ENCODE measurements at places on chromosomes 6 and 20.
A peak's percentile ranks its signal among the peaks of the same experiment; 100 is the strongest.

DNA sequence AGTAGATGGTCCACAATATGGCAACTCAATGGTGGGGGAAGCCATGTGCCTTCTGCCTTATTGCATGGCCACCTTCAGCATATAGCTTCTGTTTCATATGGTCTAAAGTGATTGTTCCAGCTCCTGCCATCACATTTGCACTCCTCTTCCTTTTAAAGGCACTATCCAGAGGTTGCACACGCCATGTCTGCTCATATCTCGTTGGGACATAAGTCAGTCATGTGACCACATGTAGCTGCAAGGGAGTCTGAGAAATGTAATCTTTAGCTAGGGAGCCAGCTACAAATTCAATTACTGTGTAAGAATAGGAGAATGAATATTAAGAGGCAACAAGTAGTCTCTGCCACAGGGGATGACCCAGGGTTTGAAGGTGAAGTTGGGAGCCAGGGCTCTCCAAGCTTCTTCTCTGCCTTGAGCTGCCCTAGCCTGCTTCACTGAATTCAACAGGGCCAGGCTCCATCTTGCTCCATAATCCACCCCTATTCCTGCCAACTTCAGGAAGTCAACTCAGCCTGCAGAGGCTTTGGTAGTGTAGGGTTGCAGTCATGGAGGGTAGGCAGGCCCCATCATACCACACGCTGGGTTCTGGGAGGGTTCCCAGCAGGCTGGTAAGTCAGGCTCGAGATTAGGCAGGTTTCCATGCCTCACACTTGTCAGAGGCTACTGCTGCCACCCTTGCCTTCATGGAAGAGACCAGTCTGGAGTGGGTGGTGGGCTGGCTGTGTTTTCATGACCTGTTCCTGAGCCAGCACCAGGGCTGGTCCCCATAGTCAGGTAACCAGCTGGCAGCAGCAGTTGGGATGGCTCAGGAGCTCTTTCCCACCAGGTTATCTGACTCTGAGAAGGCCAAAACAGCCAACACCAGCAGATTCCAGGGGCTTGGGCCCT is 56.7 kb upstream of the SAYSD1 start:
- DNase-seq = no peak

- DNase-seq = peak; percentile 82
These were observed 81.3 kb upstream of the NAA20 start for GRCh38 chr20:19935842-19936241.

GRCh38 chr20:18831830-18832499 is 18.4 kb downstream of the SCP2D1 start:
- peak; percentile 43 for DNase-seq

DNA sequence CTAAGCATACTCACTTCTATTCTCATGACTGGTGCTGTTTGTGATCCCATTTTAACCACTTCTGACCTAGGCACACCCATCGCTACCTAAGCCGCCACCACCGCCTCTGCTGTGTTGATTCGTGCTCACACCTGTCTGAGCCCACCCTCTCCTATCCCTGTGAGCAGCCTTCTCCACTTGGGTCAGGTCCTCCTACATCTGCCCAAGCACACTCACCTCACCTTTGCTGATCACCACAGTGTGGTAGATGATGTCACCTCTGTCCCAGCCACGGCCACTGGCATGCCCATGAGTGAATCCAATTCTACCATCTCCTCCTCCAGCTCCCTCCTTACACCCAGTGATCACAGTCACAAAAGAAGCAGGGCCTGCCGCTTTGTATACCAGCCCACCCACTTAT is 20.8 kb downstream of the MUC22 start:
- DNase-seq = no peak

GRCh38 chr6:157881342-157881741 is 58.3 kb downstream of the SNX9 start:
- DNase-seq = no peak

DNA sequence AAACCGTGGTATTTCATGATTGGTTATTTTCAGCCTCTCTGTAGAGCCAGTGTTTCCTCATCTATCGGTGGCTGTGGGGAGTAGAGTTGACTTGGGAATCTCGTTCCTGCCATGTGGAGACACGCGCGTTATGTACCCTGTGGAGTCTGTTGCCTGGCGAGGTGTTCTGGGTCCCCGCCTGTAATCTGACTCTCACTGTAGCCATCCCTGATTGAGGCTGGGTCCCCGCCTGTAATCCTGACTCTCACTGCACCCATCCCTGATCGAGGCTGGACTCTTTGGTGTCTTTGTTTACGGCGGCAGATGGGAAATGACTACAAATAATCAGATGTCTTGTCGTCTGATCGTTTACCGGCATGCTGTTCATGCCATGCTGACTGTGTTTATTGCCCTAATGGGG is 153.9 kb downstream of the DTNBP1 start:
- DNase-seq = no peak

DNA sequence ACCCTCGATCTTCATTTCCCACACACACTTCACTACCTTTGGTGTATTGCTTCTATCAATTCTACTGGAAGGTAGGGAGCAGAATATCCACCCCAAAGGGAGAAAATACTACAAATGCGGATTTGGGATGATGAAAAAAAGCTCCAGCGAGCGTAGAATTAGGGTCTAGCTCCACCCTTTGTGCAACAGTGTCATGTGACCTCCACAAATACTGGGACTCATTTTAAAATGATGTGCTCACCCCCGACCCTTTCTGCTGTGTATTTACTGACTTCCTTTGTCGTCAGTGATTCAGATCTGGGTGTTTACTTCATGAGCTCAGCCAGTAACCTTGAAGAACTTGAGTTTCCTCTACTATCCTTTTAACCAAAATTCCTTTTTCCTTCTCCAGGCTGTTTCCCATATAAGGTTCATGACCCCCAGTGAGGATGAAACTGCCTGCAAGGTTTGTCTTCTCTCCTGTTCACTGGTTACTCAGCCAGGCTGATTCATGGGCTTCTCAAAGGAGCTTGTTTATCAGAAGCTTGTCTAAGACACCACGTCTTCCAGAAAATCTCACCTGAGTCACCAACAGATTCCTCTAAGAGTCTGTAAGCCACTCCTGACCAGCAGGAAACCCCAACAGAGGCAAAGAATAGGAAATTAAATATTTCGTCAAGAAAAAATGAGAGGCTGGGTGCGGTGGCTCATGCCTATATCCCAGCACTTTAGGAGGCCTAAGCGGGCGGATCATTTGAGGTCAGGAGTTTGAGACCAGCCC is 39.6 kb upstream of the PAX1 start:
- DNase-seq = no peak

DNA sequence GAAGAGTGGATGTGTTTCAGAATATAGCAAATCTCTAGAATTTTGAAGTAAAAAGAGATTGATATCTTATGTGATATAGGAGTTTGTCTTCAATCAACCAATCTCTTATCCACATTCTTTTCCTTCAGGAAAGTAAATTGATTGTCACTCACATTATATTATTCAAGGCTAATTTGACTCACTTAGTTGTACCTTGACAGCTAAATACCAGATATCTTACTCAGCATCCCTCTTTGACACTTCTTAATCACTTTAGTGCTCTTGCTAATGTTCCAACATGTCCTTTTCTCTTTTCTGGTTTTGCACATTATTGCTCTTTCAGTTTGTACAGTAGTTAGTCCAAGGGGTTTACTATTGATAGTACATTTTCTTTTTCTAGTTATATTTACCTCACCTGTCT is 286.9 kb upstream of the PTCHD4 start:
- no peak for DNase-seq

DNA sequence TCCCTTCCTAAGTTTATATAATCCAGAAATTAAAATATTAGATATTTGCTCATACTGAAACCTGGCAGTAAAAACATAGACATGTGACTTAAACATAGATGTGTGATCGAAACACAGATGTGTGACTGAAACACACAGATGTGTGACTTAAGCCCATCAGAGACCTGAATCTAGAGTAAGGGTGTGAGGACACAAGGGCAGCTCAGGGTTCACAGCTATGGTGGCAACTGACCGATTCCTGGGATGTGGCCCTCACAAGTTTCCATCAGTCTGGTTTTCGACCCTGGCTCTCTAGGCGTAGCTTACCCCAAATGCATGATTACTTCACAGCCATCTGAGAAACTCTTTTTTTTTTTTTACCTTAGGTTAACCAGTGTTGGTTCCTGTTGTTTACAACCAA is 137.0 kb downstream of the NRN1 start:
- DNase-seq = no peak

- DNase-seq = no peak
These were observed 100.9 kb upstream of the PRDM1 start for GRCh38 chr6:105985098-105985815.

DNA sequence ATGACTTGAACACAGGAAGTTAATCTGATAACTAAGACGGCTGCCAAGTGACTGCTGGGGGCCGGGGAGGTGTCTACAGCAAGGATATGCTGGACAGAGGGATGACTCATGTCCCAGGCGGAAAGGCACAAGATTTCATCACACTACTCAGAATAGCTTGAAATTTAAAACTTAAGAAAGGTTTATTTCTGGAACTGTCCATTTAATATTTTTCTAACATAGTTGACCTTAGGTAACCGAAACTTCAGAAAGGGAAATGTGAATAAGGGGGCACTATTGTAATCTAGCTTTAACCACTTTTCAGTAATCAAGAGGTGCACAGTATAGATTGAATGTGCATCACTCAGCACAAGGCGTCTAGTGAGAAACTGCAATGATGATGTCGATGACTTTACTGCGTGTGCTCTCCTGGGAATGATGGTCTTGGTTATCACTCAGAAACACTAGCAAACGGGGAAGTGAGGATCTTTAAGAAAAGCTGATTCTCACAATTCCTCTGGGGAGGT is 171.5 kb downstream of the QKI start:
- no peak for DNase-seq

DNA sequence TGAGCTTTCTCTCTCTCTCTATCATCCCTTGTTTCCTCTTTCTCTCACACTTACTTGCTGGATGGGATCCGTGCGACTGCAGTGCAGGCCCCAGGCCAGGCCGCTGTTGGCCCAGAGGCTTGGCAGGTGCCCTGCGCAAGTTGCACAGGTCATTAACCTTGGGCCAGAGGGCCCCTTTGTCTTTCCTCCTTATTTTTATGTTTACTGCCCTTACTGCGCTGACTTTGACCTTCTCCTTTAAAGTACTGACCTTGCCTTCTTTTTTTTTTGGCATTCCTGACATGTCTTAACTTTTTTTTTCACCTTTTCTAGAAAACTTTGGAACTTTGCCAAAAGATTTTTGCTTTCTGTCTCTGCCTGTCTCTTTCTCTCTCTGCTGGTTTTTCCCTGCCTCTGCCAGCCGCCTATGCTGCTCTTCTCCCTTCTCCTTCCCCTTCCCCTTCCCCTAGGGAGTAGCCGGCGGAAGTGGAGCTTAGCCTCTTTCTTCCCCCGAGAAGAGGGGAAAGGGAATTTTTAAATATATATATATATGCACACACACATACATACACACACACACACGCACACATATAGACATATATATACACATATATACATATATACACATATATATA is 59.6 kb upstream of the CDH4 start:
- peak; percentile 40 for DNase-seq

GRCh38 chr6:18507018-18507415 is 119.9 kb downstream of the RNF144B start:
- DNase-seq = peak; percentile 45

GRCh38 chr6:53484476-53485280 is 60.2 kb downstream of the GCLC start:
- peak; percentile 55 for DNase-seq

DNA sequence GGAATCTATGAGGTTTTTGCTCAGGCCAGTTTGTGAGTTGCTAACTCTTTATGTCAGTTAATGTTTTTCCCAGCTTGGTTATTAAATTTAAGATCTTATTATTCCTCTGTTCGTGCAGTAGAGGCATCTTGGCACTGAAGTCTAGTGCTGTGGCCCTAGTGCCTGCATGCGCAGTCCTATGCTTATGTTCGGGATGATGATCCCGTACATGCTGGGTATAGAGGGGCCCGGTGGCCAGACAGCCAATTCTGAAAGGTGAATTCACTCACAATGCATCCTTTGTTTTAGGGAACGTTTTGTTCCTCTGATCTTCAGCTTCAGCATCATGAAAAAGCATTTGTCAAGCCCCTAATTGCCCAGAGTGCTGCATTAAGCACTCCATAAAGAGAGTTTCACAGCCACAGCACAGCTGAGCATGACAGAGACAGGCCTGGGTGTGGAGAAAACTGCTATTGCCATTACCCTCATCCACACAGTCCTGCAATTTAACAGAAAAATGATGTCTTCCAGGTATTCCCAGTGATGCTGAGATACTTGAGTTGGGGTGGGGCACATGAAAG is 39.8 kb upstream of the BACH2 start:
- DNase-seq = no peak

DNA sequence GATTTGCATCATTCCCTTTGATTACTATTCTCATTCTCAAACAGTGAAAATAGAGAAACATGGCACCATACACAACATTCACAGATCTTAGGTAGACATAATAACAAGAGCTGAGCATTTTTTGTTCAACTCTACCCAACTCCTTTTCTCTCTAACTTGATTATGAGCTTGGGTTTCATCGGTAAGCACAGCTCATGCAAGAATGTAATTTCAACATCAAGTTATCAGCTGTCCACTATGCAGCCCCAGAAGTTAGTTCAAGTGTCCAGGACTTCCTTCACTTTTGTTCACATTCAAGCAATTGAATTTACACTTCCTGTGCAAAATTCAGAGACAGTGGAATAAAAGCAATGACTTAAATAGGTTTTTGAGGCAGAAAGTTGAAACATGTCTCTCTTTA is 297.7 kb upstream of the SASH1 start:
- no peak for DNase-seq

GRCh38 chr20:23587631-23588030 is 18.1 kb downstream of the CST9 start:
- no peak for DNase-seq

GRCh38 chr6:13763740-13764381 is 50.5 kb downstream of the MCUR1 start:
- no peak for DNase-seq

GRCh38 chr6:157670466-157671186 is 152.4 kb upstream of the SNX9 start:
- DNase-seq = no peak

GRCh38 chr6:89597988-89598387 is 40.6 kb downstream of the LYRM2 start:
- peak; percentile 46 for DNase-seq

DNA sequence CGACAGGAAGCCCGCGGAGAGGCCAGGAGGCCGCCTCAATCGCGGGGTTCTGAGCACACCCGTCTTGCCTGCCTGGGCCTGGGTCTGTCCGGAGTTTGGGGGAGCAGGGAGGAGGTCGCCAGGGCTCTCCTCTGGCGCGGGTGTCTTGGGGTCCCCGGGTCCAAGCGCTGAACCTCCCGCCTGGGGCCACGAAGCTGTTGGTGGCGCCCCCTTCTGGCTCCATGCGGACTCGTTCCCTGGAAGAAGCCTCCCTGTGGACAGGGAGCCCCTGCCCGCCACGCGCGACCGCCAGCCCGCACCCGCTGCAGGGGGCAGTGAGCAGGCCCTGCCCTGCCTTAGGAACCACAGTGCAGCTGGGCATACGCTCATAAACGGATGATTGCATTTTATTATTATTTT is 44.7 kb downstream of the MCUR1 start:
- DNase-seq = peak; percentile 73
